ENCODE measurements at places on chromosomes 4 and X.

DNA sequence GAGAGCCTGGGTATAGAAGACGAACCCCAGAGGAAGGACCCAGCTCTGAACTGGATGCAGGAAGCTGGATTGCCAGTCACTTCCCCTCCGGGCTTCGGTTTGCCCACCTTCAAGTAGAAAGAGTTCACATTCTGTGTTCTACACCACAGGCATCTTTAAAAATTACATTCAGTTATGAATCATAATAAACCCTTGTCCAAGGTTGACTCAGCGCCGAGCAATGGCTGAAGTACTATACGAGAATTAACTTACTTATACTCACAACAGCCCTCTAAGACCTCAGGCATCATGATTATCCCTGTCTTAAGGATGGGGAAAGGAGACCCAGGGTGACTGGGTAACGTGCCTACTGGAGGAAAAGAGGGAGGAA lies 72.5 kb downstream of the EVC2 start:
- no peak for DNase-seq

DNA sequence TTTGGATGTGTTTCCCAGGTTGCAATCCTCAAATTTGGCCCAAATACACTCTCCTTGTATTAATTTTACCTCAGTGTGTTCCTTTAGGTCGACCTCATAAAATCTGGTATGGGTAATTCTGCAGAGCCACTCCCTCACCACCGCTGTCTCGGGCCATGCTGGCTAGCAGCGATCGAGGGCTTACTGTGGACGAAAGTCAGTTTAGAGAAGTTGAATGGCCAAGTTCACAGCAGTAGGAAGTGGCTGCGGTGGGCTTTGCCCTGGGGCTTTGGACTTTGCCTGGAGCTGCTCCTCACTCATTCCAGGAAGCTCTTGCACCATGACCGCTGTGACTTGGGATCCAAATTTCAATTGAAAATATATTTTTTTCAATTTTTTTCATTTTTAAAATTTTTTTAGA lies 19.6 kb downstream of the TMEM187 start:
- no peak for DNase-seq

DNA sequence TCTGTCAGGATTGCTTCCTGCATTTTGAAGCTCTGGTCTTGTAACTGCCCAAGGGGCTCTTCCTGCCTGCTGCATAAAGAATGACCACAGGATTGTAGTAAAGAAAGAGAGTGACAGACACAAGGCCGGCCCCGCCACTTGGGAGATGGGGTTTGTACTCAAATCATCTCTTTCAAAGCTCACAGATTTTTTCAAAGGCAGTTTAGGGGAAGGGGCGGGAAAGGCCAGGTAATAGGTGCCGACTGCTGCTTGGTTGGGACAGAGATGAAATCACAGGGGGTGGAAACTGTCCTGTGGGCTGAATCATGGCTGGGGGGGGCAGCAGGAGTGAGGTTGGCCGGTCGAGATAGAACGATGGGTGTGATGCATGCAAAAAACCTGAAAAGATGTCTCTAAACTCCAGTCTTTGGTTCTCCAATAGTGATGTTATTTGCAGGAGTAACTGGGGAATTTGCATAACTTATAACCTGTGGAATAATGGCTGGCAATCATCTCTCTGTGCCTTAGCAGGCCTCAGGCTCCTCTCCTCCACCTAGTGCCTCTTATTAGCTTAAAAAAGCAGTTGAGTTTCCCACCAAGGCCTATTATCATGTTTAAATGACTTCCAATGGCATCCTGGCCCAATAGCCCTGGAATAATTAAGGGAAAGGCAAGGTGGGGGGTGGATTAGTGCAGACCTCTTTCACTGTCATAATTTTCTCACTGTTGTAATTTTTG lies 778.4 kb upstream of the FRG1 start:
- DNase-seq, result no peak

DNA sequence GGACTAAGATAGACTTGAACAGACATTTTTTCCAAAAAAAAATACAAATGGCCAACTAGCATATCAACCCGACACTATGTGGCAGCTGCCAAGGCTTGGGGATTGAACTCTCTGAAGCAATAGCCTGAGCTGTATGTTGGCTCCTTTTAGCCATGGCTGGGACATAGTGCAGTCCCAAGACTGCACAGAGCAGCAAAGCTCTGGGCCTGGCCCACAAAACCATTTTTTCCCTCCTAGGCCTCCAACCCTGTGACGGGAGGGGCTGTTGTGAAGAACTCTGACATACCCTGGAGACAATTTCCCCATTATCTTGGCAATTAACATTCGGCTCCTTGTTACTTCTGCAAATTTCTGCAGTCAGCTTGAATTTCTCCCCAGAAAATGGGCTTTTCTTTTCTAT lies 50.1 kb downstream of the CISD2 start:
- no peak for DNase-seq

DNA sequence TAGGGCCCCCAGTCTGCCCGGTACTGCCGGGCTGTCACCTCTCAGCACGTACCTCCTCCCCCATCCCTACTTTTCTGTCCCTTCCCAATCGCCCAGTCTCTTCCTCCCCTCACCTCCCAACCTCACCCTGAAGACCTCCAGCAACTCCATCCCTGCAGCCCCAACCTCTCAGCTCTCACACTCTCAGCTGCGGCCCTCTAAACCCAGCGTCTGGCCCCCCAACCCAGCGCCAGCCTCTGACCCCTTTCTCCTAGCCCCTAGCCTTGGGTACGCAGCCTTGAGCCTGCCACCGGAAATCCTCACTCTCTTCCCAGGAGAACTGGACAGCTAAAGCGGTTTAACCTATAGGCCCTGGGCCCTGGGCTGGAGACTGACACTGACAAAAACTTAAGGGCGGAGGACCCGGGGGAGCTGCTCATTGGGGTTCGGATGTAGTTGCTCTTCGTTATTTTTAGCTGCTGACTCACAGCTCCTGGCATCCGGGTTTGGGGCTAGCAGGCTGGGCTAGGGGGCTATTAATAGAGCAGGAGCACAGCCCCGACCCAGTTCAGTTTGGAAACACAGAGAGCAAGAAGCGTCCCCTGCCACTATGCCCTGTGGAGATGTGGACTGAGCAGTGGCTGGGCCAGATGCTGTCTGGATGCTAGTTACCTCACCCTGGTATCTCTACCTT lies 9.6 kb upstream of the DLG3 start:
- no peak for DNase-seq

DNA sequence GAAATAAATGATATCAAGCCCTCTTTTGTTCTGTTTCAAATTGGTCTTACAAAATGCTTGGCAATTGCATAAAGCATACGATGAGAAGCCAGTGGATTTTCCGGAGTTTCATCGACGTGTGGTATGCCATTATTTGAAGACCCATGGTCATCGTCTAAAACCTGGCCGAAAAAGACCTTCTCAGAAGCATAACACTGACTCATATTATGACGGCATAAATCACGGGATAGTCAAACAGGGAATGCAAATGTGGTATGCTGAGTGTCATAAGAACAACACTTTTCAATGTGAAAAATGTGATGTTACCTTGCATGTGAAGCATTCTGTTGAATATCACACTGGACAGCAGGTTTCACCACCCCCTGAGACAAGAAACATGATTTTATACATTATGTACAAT lies 695.2 kb downstream of the GRXCR1 start:
- DNase-seq, result no peak

DNA sequence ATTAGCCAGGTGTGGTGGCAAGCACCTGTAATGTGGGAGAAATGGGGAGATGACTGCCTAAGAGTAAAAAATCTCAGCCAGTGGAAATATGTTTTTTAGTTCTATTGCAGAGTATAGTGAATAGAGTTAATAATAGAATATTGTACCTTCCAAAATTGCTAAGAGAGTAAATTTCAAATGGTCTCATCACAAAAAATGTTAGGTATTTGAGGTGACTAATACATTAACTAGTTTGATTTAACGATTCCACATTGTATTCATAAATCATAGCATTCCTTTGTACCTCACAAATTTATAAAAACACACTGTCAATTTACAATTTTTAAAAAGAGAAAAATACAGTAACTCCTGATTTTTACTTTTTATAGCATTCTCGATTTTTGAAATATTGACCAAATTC lies 681.5 kb upstream of the EPHA5 start:
- no peak for DNase-seq

GRCh38 chr4:88458104-88458740 lies 1.3 kb downstream of the HERC5 start:
- DNase-seq, result no peak

- DNase-seq, result no peak
Measured at GRCh38 chrX:118504581-118504980, 9.0 kb downstream of the DOCK11 start.

- no peak for DNase-seq
Measured at GRCh38 chr4:128451270-128451905, 163.8 kb upstream of the PGRMC2 start.

DNA sequence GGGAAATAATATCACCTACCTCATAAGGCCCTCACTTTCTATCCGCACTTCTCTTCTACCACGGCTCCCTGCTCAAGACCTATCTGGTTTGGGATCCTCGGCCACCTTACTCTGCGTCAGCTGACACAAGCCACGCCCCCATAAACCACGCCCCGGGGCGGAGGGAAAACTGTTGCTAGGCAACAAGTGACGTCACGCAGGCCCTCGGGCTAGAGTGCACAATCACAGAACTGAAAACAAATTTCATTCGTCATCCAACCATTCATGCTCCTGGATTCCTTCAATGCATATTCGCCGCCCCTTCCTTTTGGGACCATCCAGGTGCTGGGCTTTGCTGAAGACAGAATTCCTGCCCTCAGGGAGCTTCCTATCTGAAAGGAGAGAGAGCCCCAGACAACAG lies 66.3 kb downstream of the SMC1A start:
- no peak for DNase-seq

GRCh38 chr4:126396703-126397102 lies 1081.9 kb downstream of the FAT4 start:
- no peak for DNase-seq

DNA sequence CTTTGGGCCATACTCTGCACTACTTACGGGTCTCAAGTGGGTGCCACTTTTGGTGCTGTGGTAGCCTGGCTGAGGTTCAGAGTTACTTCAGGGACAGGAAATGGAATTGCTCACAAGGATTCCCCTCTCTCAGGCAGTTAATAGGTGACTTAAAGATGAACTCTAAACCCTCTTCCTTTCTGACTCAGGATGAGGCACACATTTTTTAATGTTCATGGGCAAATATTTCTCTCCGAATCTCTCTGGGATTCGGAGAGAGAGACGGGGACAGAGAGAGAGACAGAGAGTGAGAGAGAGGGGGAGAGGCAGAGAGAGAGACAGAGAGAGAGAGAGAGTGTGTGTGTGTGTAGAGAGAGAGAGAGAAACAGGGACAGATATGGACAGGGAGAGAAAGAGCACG lies 79.8 kb downstream of the NYX start:
- DNase-seq, result no peak

- no peak for DNase-seq
Measured at GRCh38 chr4:135186002-135186401, 984.4 kb upstream of the PABPC4L start.

DNA sequence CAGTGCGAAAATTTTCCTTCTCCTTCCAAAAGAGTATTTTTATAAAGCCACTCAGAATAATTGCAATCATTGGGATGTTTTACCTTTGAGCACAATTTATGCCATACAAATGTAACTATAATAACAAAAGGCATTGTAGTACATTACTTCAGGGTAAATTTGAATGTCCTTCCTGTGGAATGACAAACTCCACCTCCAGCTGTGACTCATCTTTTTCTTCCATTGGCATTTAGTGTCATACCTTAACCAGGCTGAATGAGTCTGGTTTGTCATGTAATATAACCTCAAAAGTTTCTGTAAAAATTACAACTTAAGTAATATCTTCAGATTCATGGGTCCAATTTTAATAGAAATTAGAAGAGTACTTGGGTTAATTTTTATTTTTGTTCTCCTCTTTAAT lies 93.3 kb downstream of the TMEM47 start:
- DNase-seq, result no peak

GRCh38 chr4:90815569-90815968 lies 688.4 kb downstream of the CCSER1 start:
- no peak for DNase-seq

DNA sequence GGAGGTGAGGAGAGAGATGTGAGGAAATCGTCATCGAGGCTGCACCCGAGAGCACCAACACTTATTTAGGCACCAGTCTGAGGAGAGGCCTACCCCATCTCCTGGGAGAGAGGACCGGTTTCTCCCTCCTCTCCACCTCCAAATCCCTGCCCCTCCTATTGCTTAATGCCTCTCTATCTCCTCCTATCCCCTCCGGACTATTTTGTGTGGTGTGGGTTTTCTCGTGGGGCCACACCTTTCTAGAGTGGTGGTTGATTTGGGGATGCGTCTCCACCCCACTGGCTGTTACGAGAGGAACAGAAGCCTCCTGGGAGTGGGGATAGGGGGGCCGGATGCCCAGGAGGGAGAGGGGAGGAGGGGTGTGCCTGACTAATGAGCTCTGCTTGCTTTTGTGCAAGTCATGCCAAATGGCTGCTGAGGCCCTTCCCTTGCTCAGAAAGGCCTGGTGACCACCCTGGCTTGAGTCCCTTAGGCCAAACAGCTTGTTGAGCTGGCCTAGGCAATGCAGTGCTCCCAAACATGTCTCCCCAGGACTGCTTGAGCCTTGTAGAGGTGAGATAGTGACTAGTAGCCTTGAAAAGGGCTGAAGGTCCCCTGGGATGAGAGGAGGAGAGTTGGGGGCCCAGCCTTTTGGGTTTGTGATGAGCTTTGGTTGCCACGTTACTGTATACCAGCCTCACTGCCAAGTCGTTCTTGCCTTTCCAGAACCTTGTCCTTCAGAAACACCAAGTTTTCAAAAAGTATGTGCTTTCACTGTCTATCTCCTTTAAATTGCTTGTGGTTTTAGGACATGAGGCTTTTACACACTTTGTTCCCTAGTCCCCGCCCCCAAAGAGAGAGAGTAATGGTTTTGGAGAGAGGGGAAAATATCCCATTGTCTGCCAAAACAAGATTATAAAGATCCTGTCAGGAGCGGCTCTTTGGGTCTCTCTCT lies 1.2 kb downstream of the MSN start:
- peak; percentile 34 for DNase-seq

GRCh38 chr4:183548306-183548705 lies 43.4 kb downstream of the ING2 start:
- no peak for DNase-seq

DNA sequence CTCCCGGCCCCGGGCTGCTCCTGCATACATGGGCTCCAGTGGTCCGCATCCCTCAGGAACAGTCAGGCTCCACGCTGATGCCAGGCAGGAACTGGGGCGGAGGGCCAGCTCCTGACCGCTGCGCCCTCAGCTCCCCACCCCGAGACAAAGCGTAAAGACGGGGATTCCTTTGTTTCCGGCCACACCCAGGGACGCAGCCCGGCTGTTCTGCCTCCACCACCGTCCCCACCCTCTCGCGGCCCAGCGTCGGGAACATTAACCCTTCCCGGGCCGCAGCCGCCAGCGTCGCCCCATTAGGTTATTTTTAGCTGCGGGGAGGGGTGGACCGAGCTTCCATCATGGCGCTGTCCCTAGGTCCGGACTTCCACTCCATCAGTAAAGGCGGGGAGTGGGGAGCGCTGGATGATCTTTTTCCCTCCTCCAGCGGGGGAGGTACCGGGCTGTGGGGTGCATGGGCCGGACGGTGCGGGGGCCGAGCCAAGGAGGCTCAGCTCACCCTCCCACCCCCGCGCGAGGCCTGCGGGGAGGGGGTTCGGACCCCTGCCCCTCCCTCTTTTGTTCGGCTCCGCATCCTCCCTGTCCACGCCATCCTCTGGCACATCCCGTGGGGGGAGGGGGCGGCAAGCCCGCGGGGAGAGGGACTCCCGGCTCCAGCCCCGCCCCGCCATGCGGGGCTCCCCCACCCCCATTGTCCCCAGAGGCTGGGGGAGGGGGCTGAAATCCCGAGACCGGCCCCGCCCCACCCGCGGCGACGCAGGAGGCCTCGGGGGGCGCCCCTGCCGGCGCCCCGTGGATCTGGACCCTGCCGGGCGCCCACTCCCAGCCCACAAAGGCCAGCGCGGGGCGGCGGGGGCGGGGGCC lies 5.3 kb downstream of the CRMP1 start:
- DNase-seq, result no peak

Data from activated CD4-positive, alpha-beta T cell treated with anti-CD3 and anti-CD28 coated beads, Interleukin-2, amount 50 U/mL, for 4 hours (primary cell).